EL (cell line): ENCODE measurements at places on chromosomes 5 and 9.

DNA sequence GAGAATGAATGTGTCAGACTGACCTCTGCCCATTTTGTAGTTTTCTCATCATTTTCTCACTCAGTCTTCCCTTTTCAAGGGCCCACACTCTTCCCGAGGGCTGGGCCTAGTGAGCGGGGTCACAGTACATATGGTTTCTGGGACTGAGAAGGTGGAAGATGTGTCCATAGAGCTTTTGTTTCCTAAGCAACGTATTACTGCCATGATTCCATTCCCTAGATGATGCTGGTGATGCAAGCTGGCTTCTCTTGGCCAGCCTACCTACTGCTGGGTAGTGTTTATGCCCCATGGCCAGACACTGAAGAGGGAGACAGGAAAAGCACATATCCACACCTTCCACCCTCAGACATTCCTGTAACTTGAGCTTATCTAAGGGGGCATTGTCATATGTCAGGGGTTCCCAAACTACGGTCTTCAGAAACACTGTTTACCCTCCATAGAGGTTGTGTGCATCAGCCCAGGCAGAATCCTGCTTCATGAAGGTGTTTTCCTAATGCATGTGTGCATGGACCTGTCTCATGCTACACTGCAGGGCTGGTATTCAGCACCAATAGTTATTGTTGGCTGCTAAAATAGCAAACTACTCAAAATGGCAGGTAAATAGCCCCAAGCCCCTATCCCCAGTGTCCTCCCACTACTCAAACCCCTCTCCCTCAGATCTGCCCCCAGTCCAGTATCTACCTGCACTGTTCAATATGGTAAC is 9.5 kb downstream of the IRF1 start:
- no peak for DNase-seq

- DNase-seq = no peak
Measured at GRCh38 chr5:83145882-83146331, 68.6 kb downstream of the XRCC4 start.

- DNase-seq = no peak
Measured at GRCh38 chr5:143047091-143047490, 276.9 kb downstream of the ARHGAP26 start.

DNA sequence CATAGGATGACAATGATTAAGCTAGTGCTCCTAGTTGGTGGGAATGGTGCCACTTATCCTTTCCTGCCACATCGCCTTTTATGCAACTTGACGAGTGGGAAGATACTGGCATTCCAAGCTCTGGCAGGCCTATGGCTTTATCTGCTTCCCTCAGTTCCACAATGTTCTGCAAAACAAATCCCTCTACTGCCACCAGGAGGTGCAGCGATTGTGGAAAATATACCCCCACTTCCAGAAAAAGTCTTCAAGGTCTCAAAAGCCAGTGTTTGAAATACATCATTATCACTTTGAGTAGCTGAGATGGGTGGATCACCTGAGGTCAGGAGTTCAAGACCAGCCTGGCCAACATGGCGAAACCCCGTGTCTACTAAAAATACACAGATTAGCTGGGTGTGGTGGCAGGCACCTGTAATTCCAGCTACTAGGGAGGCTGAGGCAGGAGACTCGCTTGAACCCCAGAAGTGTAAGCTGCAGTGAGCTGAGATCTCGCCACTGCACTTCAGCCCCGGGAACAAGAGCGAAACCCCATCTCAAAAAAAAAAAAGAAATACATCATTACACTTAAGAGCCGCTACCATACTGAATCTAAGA is 3.4 kb downstream of the CLINT1 start:
- peak; percentile 57 for DNase-seq

- DNase-seq = no peak
Measured at GRCh38 chr9:5872511-5872910, 18.2 kb upstream of the MLANA start.
